ENCODE measurements at places on chromosomes 6 and 20. TPM values are rescaled to one million over a fixed set of nuclear protein-coding genes. Genes with fewer than 3 reads are reported as not detected.

DNA sequence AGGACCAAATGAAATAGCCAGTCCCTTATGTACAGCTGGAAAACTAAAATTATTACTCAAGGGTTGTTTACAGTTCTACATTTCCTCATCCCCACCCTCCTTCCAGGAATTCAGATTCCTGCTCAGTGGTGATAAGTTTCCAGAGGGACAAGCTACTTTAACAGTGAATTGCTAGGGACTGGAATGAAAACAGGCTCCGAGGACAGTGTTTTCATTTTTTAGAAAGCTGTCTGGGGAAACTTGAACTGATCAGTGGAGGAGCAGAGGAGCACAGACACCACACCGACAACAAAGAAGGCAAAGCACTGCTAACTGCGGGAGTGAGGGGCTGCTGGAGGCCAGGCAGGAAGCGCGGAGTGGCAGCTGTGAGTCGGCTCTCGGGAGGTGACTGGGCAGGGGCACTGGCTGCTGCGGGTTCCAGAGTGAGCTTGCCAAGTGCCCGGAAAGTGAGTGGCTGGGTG is 322.2 kb downstream of the ESR1 start:
- no peak for DNase-seq

AAR2 gene
- total RNA-seq = 46.2 TPM

SLC16A10 gene
- total RNA-seq = 1.7 TPM

GRCh38 chr20:25247000-25247517 is 826 bp upstream of the PYGB start:
- DNase-seq = peak; percentile 84

DNA sequence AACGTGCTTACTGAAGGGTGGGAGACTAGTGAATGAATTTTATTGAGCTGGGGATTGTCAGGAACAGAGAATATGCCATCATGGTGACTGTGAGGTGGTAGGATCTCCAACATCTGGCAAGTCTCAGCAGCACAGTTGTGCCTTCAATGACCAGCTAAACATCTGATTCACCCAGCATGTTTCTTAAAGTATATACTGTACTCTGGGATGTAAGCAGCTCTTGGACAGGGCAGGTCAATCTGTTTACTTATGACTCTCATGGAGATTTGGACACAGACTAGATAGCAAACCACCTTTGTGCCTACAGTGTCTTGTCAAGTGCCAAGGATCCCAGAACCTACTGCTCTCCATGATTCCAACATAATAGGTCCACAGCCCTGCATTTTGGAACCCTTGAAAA is 801.0 kb upstream of the CITED2 start:
- DNase-seq = peak; percentile 6

DNA sequence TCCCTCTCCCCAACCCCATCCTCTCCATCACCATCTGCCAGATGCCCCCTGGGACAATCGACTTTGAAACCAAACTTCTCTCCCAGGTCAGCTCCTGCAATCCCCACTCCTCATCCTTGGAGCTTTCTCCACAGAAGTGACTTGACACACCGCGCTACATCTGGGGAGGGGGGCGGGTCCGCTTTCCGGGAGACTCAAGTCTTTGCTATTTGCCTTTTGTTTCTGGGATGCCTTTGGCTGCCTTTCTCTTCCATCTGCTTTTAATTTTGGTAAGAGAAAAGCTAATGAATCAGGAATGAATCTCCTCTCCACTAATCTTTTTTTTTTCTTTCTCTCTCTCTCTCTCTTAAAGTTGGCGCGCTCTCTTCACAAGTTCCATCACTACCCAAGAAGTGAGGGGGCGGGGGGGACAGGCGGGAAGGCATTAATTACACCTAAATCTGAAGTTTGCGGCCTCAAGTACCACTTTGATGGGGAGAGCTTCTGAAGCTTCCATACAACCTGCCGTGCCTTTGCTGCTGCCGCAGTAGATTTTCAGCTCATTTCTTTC is 664 bp upstream of the TPBG start:
- peak; percentile 65 for DNase-seq

HCK gene
- total RNA-seq = not detected

GRCh38 chr20:44780226-44780625 is 30.1 kb downstream of the RIMS4 start:
- peak; percentile 61 for DNase-seq

OPN5 gene
- total RNA-seq = not detected

RSPO3 gene
- 0.42 TPM for total RNA-seq

DNA sequence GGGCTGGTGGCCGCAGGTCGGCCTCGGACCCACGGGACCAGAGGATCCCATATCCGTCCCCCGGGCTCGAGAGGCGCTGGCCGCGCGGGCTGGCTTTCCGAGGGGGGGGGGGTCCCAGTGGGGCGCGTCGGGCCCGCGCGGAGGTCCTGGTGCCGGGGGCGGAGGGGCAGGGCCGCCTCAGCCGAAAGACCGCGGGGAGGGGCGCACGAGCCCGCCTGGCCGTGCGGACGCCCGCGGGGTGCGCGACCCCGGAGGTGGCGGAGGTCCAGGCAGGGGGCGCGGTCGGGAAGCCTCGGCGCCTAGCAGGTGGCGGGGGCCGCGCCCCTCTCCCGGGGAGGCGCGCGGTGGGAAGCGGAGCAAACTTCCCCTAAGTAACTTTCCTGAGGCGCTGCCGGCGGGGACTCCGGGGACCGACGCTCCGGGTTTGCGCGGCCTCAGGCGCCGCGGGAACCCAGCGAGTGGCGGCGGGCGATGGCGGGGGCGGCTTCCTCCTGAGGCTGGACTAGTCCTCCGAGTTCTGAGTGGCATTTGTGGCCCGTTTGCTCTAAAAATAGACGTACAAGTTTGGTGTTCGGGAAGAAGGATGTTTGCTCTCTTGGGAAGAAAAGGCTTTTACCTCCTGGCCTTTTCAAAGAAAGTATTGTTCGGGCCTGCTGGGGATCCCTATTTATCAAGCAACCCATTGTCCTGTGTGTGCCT is 26.5 kb upstream of the BTBD3 start:
- DNase-seq = peak; percentile 76

GSTA3 gene
- 2.4 TPM for total RNA-seq

- DNase-seq = no peak
Measured at GRCh38 chr6:170505306-170505705, 47.8 kb downstream of the PSMB1 start.

FOXQ1 gene
- not detected for total RNA-seq

DNA sequence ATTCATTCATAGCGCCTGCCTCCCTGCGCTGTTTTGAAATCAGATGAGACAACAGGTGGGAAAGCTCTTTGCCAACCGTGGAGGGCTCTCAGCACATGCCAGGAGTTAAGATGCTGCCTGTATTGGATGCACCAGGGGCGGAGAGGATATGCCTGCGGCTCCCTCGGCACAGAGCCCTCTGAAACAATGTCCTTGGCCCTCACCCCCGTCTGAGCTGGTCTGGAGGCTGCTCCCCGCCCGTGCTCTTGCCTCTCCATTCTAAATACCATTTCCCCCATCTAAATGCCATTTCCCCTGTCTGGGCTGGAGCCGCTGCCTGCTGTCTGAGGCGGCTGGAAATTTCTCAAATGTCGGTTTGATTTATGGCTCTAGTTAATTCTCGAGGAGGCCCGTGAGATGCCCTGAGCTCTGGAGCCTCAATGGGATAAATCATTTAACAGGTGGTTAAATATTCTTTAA is 50.8 kb upstream of the MLN start:
- DNase-seq = no peak

GRCh38 chr6:67450641-67451040 is 1184.4 kb upstream of the ADGRB3 start:
- no peak for DNase-seq

BRD2 gene
- total RNA-seq = 223 TPM

DNA sequence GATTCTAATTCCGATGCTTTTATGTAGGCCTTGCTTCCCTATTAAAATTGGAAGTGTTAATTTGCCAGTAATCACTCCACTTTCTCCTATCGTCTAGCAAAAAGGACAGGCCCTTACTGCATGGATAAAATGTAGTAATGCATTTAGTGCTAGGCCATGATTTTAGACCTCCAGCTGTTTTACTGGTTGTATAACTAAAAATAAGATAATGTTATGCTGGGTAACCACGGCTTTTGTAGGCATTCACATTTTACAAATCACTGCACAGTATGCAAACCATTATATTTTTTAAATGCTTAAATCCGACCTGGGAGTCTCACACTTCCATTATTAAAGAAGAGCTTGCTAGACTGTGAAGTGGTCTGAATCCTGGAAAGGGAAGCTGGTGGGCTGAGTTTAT is 179.5 kb downstream of the TFAP2A start:
- peak; percentile 19 for DNase-seq

DNA sequence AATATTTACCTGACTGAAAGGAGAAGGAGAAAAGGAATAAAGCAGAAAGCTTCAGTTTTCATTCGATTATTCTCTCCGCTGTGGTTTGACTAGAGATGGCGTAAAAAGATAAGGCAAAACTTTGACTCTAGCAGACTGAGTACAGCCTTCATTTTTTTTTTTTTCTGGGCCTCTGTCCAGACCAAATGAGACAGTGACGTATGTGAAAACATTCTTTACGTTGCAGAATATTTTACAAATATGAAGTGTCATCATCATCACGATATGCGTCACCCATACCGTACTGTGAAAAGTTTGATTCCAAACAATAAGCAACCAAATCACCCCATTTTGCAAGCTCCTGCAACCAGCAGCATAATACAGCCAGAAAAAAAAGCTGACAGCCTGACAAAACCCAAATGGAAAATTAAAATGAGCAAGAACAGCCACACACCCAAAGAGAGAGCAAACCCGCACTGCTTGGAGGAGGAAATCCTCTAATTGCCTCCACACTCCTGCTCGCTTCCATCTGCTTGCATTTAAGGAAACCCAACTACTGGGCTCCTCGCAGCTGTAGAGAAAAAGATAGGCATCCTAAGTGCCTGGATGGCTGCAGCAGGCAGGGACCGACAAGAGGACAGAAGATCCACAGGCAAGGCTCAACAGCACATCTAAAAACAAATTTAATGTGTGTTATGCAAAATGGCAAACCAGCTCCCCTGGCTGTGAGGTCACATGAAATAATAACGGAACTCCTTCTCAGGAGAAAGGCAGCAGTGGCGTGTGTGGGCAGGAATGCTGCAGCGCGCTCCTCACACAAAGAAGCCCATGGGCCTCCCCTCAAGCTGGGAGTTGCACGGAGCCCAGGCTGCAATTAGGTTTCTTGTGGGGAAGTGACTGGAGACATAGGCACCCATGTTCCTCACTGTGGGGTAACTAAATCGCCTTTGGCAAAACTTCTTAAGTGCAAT is 113.1 kb downstream of the FYN start:
- DNase-seq = no peak

GRCh38 chr20:47348539-47349142 is 7.9 kb downstream of the ZMYND8 start:
- no peak for DNase-seq

DNA sequence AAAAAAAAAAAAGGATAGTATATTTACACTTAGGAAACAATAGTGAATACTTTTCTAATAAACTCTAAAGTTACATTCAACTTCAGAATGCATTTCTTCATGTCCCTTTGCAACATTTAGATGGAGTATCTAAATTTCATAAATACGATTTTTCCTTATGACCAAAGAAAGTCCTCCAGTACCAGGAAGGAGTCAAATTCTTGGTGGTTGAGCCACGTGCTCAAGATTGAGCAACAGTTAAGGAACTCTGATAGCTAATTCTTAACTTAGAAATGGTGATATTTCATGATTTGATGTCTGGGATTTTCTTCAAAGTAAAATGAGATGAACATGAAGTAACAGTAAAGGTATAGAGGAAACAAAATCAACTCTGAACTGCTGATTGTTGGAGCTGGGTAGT is 92.7 kb downstream of the SASH1 start:
- peak; percentile 15 for DNase-seq

GRCh38 chr6:70241991-70242420 is 60.9 kb downstream of the COL9A1 start:
- DNase-seq = no peak

GMDS gene
- total RNA-seq = 22.4 TPM

- peak; percentile 93 for DNase-seq
Measured at GRCh38 chr20:39885975-39886649, 802.9 kb downstream of the MAFB start.

DNA sequence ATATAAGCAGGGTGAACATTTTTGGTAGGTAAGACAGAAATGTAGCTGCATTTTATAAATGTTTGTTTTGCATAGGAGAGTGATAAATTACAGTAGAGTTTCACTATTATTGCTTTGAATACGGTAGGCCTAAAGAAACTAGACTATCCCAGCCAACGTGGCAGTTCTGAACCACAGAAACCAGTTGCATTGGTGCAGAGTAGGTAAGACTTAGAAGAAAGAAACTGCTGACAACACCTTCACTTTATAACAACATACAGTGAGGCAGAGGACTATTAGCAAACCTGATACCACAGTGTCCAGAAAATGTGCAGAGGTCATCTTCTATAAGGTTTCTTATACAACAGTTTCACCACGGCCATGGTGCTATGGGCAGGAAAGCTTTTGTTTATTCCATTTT is 566.1 kb downstream of the KIF16B start:
- no peak for DNase-seq

DNA sequence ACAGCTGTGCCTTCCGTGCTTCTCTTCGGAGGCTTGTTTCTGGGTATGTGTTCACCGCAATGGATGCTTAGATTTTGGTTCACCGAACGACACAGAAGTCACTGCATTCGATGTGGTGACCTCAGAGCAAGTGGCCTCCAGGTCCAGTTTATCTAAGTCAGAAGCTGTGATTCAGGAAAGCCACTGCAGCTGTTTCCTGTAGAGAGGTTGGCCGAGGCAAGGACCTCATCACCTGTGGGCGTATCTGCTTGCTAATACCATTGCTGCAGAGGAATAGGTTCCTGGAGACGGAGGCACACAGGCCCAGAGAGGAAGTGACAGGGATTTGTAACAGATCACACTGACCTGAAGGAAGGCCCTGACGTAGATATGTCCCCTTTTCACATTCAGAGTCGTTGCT is 82.7 kb downstream of the FARS2 start:
- no peak for DNase-seq

DNA sequence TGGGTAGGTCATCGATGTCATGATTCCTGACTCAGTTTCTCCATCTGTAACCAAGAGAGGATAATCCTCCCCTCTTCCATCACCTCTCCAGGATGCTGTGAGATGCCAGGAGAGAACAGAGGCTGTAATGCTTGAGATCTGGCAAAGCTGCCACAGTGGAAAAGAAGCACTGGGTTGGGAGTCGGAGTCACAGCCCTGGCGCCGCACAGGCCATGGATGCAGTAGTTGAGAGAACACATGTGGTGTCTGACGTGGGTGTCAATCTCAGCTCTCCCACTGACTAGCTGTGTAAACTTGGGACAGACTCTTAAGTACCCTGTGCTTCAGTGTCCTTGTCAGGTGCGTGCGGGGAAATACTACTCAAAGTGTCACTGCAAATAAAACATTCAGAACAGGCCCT is 47.3 kb downstream of the LRFN2 start:
- DNase-seq = no peak

PGBD1 gene
- total RNA-seq = 10.5 TPM

DNA sequence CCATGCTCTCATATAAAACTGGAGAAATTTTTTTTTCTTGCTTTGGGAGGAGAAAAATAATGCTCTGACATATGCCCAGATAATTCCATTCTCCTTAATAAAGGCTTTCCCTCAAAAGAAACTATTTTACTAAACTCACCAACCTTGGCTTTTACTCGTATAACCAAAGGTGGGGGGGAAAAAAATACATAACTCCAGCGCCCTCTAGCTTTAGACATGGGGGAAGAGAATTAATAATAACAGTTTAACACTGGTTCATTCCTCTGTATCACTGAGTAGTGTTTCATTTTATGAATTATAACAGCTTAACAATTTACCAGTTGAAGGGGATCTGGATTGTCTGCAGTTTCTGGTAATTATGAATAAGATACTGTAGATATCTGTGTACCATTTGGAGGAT is 1226.1 kb downstream of the GRIK2 start:
- DNase-seq = no peak
